ENCODE measurements at places on chromosomes 5 and 9.
A peak's percentile ranks its signal among the peaks of the same experiment; 100 is the strongest.

GRCh38 chr5:173512637-173513435, 103.6 kb downstream of the BOD1 start:
- DNase-seq = no peak

DNA sequence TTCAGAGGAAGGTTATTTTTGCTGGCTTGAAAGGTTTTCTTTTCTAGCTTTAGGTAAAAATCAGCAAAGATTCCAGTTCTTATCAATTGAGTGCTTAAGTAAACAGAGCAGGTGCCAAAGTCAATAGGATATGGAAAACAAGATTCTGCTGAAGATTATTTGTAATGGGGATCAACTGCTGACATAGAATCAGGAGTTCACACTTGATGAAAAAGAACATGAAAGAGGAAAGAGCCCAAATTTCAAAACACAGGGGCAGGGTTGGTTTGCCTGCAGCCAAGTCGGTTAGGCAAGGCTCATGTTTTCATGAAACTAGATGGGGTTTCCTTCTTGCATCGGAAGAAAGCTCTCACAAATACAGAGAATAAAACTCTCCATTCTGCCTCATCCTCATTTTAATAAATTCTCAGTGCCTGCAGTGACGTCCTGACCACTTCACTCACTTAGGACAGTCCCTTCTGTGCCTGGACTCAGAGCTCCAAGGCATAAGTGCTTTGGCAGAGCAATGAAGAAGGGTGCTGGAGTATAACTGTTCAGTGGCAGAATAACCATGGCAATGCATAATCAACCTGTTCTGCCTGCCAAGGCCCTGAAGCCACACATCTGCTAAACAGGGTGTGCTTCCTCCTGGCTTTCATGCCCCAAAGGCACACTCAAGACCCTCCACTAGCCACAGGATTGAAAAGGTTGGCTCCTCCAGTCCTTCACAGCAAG, 179.6 kb downstream of the GNAQ start:
- no peak for DNase-seq

DNA sequence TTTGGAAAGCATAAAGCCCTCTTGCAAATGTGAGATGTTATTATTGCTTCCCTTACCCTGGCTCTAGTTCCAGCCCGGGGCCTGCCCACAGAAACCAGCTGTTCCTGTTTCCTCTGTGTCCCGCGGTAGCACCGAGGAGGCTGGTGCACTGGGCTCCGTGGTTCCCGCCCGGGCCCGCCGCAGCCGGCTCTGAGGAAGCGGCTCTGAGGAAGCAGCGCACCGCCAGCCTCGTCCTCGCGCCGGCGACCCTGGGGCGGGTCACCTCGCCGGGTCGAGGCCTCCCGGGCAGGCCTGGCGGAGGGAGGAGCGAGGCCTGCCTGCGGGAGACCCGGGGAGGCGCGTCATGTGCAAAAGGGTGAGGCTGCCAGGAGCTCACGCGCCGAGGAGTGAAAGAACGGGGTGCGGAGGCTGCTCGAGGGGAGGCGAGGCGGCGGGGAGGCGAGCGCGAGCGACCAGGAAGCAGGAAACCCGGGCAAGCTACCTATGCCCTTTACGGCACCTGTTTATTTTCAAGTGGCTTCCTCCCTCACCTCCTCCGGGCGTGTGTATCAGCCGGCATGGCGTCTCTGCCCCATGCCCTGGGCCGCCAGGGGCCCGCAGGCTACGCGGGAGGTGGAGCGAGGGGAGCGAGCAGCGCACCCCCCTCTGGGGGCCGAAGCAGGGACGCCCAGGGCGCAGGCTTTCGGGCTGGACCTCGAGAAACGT, 61.3 kb upstream of the MEGF10 start:
- peak; percentile 73 for DNase-seq

GRCh38 chr5:158423623-158424200, 564.8 kb upstream of the CLINT1 start:
- DNase-seq = no peak

- no peak for DNase-seq
These were observed 44.2 kb downstream of the CETN3 start for GRCh38 chr5:90365328-90365727.

DNA sequence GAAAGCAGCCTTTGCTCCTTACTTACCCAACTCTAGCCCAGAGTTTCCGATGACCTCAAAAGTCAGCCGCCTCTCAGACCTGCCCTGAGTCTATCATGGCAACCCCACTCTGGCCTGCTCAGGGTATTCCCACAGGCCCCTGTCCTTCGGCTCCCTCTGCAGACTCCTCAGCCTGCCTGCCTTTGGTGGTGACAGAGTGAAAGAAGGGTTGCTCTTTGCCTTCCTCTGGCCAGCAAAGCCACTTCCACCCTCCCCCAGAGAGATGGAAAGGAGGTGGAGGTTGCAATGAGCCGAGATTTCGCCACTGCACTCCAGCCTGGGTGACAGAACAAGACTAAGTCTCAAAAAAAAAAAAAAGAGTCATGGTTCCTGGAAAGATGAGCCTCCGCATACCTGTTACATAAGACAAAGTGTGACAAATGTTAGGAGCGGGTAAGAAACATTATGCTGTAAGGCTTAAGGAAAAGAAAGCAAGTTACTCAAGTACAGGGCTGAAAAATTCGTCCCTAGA, 2.3 kb upstream of the SMIM33 start:
- DNase-seq = no peak

- no peak for DNase-seq
These were observed 370.4 kb downstream of the IRX2 start for GRCh38 chr5:2381070-2381469.

- DNase-seq = no peak
These were observed 4.2 kb downstream of the CCNI2 start for GRCh38 chr5:132751444-132751843.

DNA sequence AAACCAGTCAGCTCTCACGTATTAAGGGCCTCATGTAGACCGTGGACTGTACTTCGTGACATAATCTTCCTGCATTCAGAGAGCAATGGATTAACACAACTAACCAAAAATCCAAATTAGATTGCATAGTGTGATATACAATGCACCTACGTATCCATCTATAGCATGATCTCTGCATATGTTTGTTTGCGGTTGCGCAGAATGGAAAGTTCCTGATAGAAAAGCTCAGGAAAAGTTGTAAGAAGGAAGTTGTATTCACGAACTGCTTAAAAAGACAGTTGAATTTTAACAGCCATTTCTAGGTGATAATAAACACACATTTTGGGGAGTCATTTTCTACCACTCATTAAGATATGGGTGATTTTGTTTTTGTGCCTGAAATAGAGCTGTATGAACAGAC, 869.0 kb downstream of the TLE4 start:
- no peak for DNase-seq

- no peak for DNase-seq
These were observed 459.6 kb downstream of the ACTL7B start for GRCh38 chr9:108396193-108396592.
